ENCODE measurements at places on chromosomes 5 and 9.

DNA sequence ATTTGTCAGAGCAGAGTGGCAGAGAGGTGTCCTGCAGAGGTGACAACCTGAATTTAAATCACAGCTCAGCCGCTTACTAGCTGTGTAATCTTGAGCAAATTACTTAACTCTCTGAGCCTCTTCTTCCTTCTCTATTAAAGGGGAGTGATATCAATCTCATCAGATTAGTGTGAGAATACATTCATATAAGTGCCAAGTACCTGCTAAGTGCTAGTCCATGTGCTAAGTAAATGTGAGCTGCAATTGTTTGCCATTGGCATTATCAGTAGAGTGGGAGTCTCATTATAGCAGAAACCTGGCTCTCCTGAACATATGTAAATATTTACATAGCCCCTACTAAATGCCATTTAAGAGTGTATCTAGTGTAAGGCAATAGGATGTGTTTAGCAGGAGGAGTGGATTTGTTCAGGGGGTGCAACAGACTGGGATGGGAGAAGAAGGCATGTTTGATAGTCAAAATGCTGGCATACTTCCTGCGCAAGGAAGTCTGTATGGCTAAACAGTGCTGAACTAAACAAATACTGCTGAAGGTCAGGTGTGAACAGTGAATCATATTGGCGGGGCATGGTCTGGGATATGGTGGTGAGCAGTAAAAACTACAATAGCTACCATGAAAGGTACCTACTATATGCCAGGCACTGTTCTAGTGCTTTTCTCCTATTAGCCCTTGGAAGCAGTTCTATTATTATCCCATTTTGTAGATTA is 74.5 kb downstream of the F2RL2 start:
- no peak for DNase-seq

- no peak for DNase-seq
These were observed 10.5 kb upstream of the PTGES2 start for GRCh38 chr9:128138001-128138400.

- DNase-seq, result no peak
These were observed 130.3 kb upstream of the CNTLN start for GRCh38 chr9:17004500-17004899.

GRCh38 chr5:138790684-138791083 is 37.5 kb downstream of the CTNNA1 start:
- no peak for DNase-seq

DNA sequence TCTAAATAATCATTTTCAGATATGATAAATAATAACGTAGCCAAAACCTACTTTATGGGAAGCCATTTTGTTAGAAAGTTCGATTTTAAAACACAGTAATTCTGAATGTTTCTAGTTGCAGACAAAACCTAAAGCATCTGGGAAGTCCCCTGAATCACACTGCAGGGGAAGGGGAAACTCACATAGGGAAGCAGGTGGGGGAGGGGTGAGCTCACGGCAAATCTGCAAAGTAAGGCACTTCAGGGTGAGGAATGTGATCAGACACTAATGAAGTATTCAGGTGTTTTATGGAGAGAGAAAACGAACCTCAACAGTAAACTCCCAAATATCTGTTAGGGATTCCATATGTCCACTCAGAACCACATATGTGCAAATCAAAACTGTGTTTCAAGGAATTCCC is 70.7 kb downstream of the EPB41L4A start:
- no peak for DNase-seq

Data from eye (tissue), 1 donor.